ENCODE measurements at places on chromosomes 13 and 19.

- DNase-seq, result no peak
Observed at GRCh38 chr13:76863022-76863421, 23.2 kb downstream of the KCTD12 start.

GRCh38 chr13:51349016-51349415 is 9.5 kb downstream of the SERPINE3 start:
- no peak for DNase-seq

- DNase-seq, result peak; percentile 98
Observed at GRCh38 chr13:113820813-113821651, 42.8 kb downstream of the GAS6 start.

DNA sequence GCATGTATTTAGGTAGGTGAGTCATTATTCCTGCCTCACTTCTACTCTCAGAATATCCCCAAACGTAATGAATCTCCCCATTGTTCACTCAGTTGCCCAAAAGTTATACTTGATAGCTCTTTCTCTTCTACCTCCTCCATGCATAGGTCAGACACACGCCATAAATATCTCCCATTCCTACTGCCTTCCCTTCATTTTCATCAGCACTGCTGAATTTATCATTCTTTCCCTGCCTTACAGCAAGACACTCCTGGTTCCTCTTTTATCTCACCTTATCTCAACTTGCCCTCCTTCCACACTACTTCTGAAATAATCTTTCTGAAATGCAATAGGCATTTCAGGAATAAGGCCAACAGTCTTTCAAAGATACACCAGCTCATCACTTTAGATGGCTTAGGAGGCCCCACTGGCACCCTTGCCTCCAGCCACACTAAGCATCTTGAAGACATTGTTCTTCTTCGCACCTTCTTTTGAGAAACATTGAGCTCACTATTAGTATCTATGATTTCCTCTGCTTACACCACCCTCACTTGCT is 333.9 kb downstream of the MYO16 start:
- DNase-seq, result no peak

DNA sequence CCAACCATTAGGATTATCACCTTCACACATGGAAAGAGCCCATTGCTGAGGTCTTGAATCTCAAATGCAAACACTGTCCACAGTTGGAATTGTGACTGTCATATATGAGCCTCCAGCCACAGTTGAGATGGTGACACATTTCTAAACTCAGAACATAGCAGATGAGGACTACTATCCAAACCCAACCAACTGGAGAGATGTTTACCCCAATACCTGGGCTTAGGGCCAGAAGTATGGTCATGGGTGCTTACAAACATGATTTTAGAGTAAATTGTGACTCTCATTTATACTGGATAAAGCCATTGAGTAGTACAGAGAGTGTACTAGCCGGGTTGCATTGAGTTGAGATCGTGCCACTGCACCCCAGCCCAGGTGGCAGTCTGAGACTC is 14.0 kb upstream of the ZNF681 start:
- no peak for DNase-seq

All from astrocyte (in vitro differentiated cells and primary cell).